ENCODE measurements at places on chromosomes 1 and 21. TPM values are rescaled to one million over a fixed set of nuclear protein-coding genes. Genes with fewer than 3 reads are reported as not detected.

Gene GJB3
- total RNA-seq, result not detected

DNA sequence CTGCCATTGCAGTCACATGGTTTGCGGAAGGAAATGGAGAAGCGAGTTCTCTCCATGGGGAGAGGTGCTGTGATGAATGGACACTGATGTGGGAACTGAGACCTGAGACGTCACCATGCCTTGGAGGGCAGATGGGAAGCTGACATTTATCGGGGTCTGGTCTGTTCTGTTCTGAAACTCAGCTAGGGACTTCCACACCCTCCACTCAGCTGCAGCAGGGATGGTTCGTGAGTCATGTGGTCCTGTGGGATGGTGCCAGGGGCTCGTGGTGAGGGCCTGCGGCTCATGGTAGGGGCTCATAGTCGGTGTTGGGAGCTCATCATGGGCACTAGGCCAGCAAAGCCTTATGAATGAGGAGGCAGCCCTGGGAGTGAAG, 6.1 kb downstream of the GPR137B start:
- no peaks in the 10 kb centered on the region for H3K36me3 ChIP-seq
- H3K4me1 ChIP-seq, result peaks cover 39% of the 10 kb centered on the region
- H3K27me3 ChIP-seq, result no peaks in the 10 kb centered on the region
- DNase-seq, result no peak
- no peak overlapping the region for H3K27ac ChIP-seq

DNA sequence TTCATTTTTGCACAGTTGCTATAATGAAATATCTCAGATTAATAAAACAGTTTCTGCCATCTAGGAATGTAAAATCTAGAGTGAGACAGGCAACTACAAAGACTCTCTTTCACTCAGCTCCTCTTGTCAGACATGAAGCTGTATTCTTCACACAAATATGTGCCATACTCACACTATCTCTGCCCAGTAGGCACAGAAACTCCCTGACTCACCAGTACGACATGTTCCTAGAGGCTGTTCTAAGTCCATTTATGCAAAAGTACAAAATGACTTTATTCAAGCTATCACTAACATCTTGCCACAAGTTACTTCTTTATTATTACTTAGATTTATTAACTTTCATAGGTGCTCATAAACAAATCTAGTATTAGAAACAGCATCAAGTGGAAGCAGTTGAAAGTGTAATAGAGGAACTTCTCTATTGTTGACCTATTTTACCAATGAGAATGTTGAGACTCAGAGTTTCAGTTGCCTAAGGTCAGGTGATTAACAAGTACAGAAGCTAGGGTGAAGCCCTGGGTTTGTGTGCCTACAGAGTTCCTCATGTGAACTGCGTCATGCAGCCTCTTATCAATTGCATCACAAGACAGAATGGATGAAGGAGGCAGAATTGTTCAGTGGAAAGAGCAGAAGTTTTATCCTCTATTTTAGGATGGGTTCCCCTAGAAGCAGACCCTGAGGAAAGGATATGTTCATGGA, 98.9 kb downstream of the RGS2 start:
- no peak overlapping the region for H3K4me3 ChIP-seq
- H3K36me3 ChIP-seq, result no peaks in the 10 kb centered on the region
- no peaks in the 10 kb centered on the region for H3K4me1 ChIP-seq
- H3K27ac ChIP-seq, result no peak overlapping the region
- no peak for DNase-seq

Gene DAB1
- 1.5 TPM for total RNA-seq

- H3K4me3 ChIP-seq, result no peak overlapping the region
- peaks cover 16% of the 10 kb centered on the region for H3K4me1 ChIP-seq
- no peaks in the 10 kb centered on the region for H3K36me3 ChIP-seq
- no peak overlapping the region for H3K27ac ChIP-seq
- H3K27me3 ChIP-seq, result no peaks in the 10 kb centered on the region
Measured at GRCh38 chr1:3029991-3030662, 8.9 kb downstream of the ACTRT2 start.

Gene FAM78B
- 0.56 TPM for total RNA-seq

- no peaks in the 10 kb centered on the region for H3K4me1 ChIP-seq
- H3K27ac ChIP-seq, result no peak overlapping the region
- H3K4me3 ChIP-seq, result no peak overlapping the region
- H3K36me3 ChIP-seq, result no peaks in the 10 kb centered on the region
Measured at GRCh38 chr1:60963167-60963940, 119.0 kb upstream of the NFIA start.

- H3K4me3 ChIP-seq, result no peak overlapping the region
- peaks cover 2% of the 10 kb centered on the region for H3K27me3 ChIP-seq
- no peaks in the 10 kb centered on the region for H3K4me1 ChIP-seq
- no peak overlapping the region for H3K27ac ChIP-seq
- H3K36me3 ChIP-seq, result no peaks in the 10 kb centered on the region
Measured at GRCh38 chr1:162138599-162139181, 69.2 kb downstream of the NOS1AP start.

- no peak overlapping the region for H3K4me3 ChIP-seq
- no peaks in the 10 kb centered on the region for H3K4me1 ChIP-seq
- H3K27me3 ChIP-seq, result peaks cover 8% of the 10 kb centered on the region
- no peaks in the 10 kb centered on the region for H3K36me3 ChIP-seq
- DNase-seq, result no peak
Measured at GRCh38 chr1:75589637-75590036, 21.3 kb downstream of the SLC44A5 start.

DNA sequence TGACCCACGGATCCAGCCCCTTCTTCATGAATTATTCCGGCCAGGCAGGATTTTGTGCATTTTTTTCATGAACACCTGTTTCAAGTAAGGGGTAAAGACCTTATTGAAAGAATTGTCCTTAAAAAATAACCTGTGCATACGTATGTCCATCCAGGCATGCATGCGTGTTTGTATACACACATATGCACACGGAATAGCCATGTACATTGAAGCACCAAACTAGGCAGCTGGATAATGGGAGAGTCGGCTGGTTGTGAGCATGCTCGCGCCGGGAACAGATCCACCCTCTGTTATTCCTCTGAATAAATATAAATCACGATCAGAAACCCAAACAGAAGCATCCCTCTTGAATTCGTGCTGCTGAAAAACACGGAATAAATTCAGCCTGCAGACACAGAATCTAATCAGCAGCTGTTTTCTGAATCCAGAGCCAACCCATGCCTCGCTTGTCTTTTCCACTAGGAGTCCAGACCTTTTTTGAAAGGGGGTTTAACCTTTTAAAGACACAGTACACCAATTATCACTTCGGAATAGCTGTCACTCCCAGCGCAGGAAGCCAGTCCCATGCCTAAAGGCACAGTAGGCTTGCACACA, at the start of gene HIVEP3:
Gene HIVEP3 (minus strand): TSS at position 473 of the 594 bp plus-strand sequence.
- H3K27ac ChIP-seq, result peak within 1 kb of the TSS; percentile 81
- peaks cover 55% of the 10 kb centered on the region for H3K4me1 ChIP-seq
- DNase-seq, result no peak

- no peaks in the 10 kb centered on the region for H3K27me3 ChIP-seq
- no peaks in the 10 kb centered on the region for H3K36me3 ChIP-seq
- no peak overlapping the region for H3K27ac ChIP-seq
- no peak overlapping the region for H3K4me3 ChIP-seq
- DNase-seq, result no peak
Measured at GRCh38 chr1:58089898-58090534, 456.5 kb downstream of the OMA1 start.

Gene HMGCS2
- total RNA-seq, result not detected

- DNase-seq, result no peak
- peaks cover 62% of the 10 kb centered on the region for H3K4me1 ChIP-seq
- no peaks in the 10 kb centered on the region for H3K36me3 ChIP-seq
- H3K27me3 ChIP-seq, result no peaks in the 10 kb centered on the region
- H3K27ac ChIP-seq, result peak overlapping the region; percentile 4
- no peak overlapping the region for H3K4me3 ChIP-seq
Measured at GRCh38 chr1:160858097-160858496, 4.6 kb downstream of the CD244 start.

Gene CDCA8
- 0.84 TPM for total RNA-seq

DNA sequence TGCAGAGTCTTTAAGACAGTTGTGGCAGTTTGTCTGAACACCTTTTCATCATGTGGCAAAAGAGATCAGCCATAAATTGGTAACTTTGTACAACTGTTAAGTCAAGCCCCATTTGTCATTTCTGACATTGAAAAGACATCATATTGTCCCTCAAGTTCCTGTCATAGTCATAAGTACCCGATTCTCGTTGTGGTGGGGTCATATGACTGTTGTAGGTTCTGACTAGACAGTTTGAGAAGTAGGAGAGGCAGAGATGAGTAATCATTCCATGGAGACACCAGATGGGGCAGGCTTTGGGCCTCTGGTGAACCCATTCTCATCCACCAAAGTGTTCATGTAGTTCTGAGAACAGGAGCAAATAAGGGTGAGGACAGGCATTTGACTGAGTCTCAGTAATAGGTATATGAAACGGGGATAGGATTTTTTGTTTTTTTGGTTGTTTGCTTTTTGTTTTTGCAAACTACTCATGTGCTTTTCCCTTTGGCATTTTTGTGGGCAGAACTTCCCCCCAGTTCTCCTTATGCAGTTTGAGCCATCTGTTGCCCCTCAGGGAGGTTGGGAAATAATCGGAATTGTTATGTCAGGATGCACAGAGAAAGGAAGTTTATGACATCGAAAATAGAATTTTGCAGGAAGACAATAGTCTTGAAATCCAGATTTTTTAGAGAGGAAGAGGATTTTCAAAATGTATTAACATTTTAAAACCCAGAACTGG, 86.9 kb upstream of the KCNE2 start:
- H3K4me1 ChIP-seq, result no peaks in the 10 kb centered on the region
- no peaks in the 10 kb centered on the region for H3K36me3 ChIP-seq
- H3K27ac ChIP-seq, result no peak overlapping the region
- no peaks in the 10 kb centered on the region for H3K27me3 ChIP-seq
- no peak overlapping the region for H3K4me3 ChIP-seq

DNA sequence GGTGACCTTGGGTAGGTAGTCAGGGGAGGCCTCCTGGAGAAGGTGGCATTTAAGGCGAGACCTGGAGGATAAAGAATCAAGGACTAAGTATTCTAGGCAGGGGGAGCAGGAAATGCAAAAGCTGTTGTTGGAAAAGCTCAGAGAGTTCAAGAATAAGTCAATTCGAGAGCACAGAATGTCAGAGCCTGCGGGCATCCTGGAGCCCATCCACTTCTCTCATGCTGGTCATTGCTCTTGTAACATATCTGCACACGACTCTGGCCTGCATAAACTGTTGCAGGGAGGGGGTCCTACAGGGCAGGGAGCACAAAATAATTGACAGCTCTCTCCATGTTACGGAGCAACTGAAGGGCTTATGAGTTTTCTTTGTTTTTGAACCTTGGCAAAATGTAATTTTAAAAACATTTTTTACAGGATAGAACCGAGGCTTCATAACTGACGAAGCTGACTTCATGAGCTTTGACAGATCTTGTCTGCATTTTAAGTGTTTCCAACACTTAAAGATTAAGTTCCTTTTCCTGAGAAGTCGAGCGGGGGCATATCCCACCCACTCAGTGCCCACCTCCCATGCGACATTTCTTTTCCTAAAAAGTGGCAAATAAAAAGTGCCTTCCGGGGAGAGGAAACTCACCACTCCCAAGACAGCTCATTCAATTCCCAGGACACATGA, 4.2 kb downstream of the PLA2G5 start:
- no peaks in the 10 kb centered on the region for H3K36me3 ChIP-seq
- H3K27me3 ChIP-seq, result peaks cover 18% of the 10 kb centered on the region
- H3K4me3 ChIP-seq, result no peak overlapping the region
- DNase-seq, result no peak
- no peak overlapping the region for H3K27ac ChIP-seq
- H3K4me1 ChIP-seq, result no peaks in the 10 kb centered on the region

DNA sequence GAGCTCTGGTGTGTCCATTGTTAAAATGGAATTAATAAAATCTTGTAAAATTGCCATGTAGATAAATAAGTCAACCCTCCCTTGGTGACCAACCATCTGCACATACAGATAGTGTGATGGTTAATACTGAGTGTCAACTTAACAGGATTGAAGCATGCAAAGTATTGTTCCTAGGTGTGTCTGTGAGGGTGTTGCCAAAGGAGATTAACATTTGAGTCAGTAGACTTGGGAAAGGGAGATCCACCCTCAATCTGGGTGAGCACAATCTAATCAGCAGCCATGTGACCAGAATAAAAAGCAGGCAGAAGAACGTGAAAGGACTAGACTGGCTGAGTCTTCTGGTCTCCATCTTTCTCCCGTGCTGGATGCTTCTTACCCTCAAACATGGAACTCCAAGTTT, 174.8 kb downstream of the LTN1 start:
- H3K27ac ChIP-seq, result no peak overlapping the region
- H3K27me3 ChIP-seq, result no peaks in the 10 kb centered on the region
- no peaks in the 10 kb centered on the region for H3K4me1 ChIP-seq
- H3K36me3 ChIP-seq, result peaks cover 4% of the 10 kb centered on the region
- no peak for DNase-seq
- no peak overlapping the region for H3K4me3 ChIP-seq

DNA sequence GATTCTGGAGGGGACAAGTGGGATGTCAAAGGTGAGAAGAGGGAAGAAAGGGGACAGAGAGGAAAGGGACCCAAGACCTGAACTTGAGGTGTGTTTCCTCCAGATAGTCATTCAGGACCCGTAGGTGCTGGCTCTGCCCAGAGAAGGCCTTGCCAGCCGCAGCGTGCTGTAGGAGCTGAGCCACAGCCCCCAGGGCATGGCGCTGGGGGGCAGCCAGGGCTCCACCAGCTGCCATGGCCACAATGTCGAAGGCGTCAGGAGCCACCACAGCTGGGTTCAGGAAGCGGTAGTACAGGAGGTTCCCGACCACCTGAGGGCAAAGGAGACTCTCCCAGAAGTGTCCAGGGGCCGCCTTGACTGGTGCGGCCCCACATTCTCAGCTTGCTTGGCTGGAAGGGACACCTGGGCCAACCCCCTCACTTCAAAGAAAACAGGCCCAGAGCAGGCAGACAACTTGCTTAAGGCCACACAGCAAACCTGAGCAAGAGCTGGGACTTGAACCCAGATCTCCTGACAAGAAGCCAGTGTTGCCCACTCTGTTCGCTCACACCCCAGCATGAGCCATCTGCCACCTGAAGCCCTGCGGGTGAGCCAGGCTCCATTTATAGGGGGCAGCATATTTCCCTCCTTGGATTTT, 34.0 kb upstream of the MEF2D start:
- no peak for DNase-seq
- no peaks in the 10 kb centered on the region for H3K36me3 ChIP-seq
- no peaks in the 10 kb centered on the region for H3K4me1 ChIP-seq
- no peak overlapping the region for H3K27ac ChIP-seq
- H3K27me3 ChIP-seq, result no peaks in the 10 kb centered on the region

GRCh38 chr1:27632387-27633297, 2.3 kb downstream of the FGR start:
- H3K4me1 ChIP-seq, result peaks cover 79% of the 10 kb centered on the region
- peak overlapping the region; percentile 78 for H3K27ac ChIP-seq
- no peaks in the 10 kb centered on the region for H3K27me3 ChIP-seq
